Kidney epithelial cell (primary cell): ENCODE measurements at places on chromosomes 16 and 17.
A peak's percentile ranks its signal among the peaks of the same experiment; 100 is the strongest.

- DNase-seq = peak; percentile 95
These were observed 22.9 kb upstream of the YWHAE start for GRCh38 chr17:1422885-1423284.

- no peak for DNase-seq
These were observed 4.2 kb upstream of the CBX4 start for GRCh38 chr17:79843474-79843815.

GRCh38 chr17:8847891-8848290, 19.6 kb downstream of the PIK3R6 start:
- DNase-seq = no peak

- no peak for DNase-seq
These were observed 45.9 kb upstream of the MED13 start for GRCh38 chr17:62110923-62111484.

DNA sequence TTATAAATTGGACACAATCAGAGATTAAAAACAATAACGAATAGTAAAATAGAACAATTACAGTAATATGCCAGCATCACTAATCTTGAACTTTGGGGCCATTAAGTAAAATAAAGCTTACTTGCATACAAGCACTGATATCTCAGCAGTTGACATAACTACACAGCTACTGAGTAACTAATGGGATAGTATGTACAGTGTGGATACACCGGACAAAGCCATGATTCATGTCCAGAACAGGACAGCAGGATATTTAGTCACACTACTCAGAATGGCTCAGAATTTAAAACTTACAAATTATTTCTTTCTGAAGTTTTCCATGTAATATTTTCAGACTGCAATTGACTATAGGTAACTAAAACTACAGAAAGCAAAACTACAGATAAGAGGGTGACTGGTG, 427.5 kb downstream of the CDH13 start:
- DNase-seq = no peak

GRCh38 chr16:72286936-72287620, 115.1 kb upstream of the PMFBP1 start:
- DNase-seq = no peak

GRCh38 chr17:19726631-19727376, 10.4 kb upstream of the SLC47A2 start:
- no peak for DNase-seq

GRCh38 chr17:8056232-8056975, 17.5 kb downstream of the ALOX15B start:
- DNase-seq = peak; percentile 44

GRCh38 chr17:2563061-2563460, 30.4 kb upstream of the PAFAH1B1 start:
- no peak for DNase-seq

GRCh38 chr17:13540546-13540945, 61.2 kb downstream of the HS3ST3A1 start:
- no peak for DNase-seq

DNA sequence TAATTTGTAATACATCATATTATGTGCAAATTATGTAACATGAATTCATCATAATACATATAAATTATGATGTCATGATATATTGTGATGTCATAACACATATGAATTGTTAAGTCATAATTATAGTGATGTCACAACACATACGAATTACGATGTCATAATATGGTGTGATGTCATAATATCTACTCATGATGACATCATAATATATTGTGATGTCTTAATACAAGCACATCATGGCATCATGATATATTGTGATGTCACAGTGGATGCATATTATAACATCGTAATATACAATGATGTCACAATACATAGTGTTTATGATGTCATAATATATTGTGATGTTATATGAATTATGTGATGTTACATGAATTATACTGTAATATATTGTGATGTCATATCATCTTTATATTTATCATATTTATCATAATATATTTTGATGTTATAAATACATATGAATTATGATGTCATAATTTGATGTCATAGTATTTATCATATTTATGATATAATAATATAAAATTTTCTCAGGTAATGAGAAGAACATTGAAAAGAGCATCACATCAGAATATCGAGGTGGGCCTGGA, 1793.0 kb downstream of the TP53TG3F start:
- DNase-seq = no peak

GRCh38 chr16:62921904-62922303, 885.7 kb upstream of the CDH8 start:
- DNase-seq = no peak

DNA sequence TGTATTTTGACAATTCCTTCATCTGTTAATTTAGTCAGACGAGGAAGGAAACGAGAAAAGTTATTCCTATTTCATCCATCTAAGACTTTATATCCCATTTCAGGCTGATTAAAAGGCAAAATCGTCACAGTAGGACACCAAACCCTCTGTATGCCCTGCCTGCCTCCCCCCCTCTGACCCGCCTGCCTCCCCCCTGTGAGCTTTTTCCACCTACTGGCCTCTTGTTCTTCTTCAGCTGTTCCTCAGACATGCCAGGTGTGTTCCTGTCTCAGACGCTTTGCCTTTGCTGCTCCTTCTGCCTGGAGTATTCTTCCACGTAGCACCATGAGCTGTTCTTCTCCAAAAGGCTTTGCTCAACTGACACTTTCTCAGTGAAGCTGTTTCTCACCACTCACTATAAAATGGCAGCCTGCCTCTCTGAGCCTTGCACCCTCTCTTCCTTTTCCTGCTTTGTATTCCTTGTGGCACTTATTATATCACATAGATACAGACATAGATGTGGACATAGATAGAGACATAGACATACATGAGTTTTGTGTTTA, 723.4 kb downstream of the MAF start:
- no peak for DNase-seq

DNA sequence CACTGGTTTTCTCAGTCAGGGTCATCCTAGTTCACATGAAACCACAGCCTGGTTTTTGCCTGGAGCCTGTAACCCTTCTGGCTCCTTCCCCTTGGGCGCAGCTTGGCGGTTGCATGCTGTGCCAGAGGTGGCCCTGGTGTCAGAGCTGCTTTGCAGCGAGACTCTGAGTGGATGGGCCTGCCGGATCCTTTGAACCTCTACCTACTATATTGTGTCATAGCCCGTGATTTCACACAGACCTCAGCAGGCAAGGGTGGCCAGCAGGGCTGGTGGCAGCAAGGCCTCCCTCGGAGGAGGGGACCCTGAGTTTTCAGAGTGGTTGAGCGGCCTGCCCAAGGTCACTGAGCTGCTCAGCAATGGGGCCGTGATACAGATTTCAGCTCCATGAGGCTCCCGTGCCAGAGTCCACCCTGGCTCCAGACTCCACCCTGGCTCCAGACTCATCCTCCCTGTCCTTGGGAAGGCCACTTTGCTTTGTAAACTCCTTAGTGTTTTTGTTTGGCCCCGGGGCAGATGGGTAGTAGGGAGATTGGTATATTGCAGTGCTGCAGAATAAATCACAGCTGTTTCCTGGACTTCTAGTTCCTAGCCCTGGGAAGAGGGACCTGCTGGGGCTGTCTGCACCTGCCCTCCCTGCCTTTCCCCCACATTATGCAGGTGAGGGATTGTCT, 9.7 kb downstream of the MPRIP start:
- no peak for DNase-seq

GRCh38 chr16:50316102-50316847, 49.9 kb downstream of the ADCY7 start:
- no peak for DNase-seq

DNA sequence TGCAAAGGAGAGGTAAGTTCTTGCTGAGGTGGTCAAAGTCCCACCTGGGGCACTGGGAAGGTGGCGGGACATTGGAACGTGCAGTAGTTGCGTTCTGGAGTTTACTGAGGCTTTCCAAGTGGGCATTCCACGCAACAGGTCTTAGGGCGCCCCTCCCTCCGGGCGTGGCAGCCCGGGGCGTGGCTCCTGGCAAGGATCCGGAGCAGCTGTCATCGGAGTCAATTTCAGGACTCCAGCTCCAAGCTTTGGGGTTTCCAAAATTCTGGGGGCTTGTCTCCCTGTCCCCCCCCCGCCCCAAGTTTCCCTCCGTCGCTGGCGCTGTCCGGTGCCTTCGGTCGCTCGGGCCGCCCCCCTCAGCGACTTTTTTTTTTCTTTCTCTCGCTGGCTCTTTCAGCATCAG, 43.1 kb upstream of the AMZ2 start:
- DNase-seq = no peak

DNA sequence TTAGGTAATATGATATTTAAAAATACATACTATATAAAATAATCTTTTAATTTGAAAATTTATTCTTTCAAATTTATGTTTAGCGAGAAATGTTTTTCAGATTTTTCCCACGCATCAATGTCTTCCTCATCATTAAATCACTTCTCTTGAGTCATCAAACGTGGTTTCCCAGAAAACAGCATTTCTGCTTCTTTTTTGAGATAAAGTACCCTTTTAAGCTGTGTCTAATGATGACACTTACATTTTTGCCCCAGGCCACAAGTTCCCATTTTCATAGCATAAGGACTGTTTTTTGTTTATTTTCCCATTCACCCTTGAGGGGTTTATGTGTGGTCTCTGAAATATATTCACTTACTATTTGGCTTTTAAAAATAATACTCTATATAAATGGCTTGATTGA, 139.0 kb upstream of the HS3ST3A1 start:
- no peak for DNase-seq

DNA sequence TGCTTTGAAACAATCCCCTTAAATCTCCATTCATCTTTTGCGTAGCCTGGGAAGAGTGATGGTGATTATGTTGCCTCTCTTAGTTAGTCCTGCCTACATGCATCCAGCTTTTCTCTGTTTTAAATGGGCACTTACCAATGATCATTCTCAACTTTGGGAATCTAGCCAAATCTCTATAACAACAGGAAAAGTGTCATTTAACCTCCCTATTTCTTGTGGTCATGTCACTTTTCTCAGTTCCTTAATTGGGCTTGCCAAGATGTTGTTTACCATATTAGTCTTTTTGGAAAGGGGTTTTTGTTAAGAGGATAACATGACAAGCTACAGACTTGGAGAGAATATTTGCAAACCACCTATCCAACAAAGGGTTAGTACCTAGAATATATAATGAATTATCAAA, 15.6 kb upstream of the CLEC10A start:
- no peak for DNase-seq

DNA sequence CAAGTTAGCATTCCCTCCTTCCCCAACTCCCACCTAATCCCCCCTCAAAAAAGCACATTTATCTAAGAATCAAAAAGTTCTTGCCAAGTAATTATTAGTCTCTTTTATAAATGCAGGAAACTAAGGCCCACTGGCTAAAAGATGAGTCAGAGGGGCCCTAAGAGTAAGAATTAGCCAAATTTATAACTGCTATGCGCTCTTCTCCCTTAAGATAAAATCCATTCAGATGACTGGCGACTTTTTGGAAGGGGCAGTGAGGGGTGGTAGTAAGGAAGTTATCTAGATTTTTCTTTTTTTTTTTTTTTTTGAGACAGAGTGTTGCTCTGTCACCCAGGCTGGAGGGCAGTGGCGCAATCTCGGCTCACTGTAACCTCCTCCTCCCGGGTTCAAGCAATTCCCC, 17.1 kb downstream of the ZNF652 start:
- DNase-seq = no peak

DNA sequence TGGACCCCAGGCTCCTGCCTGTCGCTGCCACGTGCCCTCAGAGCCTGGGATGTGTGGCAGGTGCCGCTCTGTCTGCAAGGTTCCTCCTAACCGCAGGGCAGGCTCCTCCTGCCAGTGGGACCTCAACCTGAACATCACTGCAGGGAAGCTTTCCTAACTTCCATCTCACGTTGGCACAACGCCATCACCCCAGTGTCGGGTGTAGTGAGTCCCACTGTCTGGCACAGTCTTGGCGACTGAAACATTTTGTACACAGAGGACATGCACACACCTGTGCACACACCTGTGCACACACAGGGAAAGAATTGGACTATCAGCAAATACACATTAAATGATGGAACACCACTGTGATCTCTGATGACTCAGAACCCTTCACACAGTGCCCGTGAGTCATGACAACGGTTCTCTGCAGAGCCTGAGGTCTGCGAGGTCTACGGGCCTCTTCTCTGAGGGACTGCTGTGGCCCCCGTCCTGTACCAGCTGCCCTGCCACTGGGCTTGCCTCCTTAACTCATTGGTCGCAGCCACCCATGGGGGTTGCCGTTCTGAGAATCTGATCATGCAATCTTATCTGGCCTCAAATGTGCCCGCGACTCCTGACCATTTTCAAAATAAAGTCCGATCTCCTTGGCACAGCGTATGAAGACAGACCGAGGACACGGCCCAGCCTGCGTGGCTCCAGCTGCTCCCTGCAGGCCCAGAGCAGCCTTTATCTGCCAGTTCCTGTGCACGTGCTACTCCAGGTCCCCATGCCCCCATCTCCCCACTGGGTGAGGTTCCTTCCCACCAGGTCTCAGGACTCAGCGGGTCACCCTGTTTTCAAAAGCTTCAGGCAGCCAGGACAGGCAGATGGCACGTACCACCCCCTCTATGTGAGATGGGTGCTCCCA, 7.6 kb downstream of the CCDC57 start:
- peak; percentile 61 for DNase-seq

DNA sequence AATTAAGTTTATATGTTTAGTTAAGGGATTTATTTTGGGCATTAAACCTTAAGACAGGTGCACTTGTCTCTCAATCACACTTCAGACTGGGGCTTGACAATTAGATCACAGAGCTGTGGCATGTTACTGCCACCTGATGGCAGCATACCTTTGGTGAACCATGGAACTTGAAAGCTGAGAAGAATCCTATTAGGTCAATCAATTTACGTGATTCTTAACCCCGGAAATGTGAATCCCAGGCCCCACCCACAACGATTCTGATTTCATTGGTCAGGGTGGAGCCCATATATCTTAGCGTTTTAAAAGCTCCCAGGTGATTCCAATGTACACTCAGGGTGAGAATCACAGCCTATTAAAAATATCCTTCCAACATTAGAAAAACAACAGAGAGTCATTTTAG, 91.0 kb downstream of the GSG1L start:
- DNase-seq = peak; percentile 5

DNA sequence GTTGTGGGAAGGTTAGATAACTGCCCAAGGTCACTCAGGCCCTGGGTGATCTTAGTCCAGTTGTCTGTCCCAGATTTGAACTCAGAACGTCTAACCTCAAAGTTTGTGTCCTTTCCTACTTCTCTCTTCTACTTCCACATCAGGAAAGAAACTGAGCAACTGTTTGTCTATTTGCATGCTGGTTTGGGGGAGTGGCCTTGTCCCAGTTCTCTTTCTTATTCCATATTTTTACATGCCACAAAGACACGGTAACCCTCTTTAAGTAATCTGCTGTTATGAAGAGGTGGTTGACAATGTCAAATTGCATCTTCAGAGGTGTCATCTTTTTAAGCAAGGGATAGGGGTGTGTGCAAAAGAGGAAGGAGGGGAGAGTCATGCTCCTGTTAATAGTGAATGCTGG, 432.5 kb downstream of the HS3ST3B1 start:
- no peak for DNase-seq

GRCh38 chr16:66358231-66358630, 8.3 kb upstream of the CDH5 start:
- DNase-seq = no peak
